ENCODE measurements at places on chromosomes 16 and 17. TPM values are rescaled to one million over a fixed set of nuclear protein-coding genes. Genes with fewer than 3 reads are reported as not detected.
A peak's percentile ranks its signal among the peaks of the same experiment; 100 is the strongest.

- DNase-seq, result no peak
Observed at GRCh38 chr17:39327109-39327508, 74.3 kb downstream of the FBXL20 start.

GRCh38 chr17:76681222-76682137 lies 29.3 kb downstream of the MXRA7 start:
- peak; percentile 90 for DNase-seq

DNA sequence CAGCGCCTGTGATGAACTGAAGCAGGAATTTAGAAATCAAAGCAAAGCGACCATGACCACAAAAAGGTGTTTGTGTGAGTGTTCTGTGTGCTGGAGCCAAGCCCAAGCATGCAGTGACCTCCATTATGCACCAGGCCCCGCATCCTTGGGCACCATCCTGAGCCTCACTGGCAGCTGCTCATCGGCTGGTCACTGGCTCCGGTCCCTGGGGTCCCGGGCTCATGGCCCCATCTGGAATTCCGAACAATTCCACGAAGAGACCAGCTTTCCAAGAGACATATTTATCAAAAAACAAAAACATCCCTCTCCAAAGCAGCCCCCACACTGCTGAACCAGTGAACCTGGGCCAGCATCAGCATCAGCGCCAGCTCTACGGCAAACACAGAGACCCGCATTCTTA lies 15.2 kb upstream of the ZNF469 start:
- peak; percentile 10 for DNase-seq

DNA sequence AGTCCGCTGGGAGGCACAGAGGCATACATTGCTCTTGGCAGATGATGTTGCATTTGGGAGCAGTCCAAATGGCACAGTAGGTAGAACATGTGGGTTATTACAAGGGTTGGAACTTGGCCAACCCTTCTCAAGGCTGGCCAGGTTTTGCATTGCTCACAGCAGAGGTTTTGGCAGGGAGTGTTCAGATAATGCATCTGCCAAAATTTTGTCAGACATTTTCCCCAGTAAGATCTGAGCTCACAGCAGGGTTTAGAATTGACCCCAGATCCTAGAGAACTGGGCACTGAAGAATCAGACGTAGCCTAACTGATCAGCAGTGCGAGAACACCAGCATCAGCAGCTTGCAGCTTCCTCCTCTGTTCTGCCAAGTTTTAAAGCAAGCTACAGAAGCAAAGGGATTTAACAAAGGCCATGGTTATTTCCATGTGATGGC lies 468.8 kb upstream of the KIF2B start:
- no peak for DNase-seq

Gene ABCC3
- 12.4 TPM for total RNA-seq

Gene DCAF7
- total RNA-seq, result 23.3 TPM

DNA sequence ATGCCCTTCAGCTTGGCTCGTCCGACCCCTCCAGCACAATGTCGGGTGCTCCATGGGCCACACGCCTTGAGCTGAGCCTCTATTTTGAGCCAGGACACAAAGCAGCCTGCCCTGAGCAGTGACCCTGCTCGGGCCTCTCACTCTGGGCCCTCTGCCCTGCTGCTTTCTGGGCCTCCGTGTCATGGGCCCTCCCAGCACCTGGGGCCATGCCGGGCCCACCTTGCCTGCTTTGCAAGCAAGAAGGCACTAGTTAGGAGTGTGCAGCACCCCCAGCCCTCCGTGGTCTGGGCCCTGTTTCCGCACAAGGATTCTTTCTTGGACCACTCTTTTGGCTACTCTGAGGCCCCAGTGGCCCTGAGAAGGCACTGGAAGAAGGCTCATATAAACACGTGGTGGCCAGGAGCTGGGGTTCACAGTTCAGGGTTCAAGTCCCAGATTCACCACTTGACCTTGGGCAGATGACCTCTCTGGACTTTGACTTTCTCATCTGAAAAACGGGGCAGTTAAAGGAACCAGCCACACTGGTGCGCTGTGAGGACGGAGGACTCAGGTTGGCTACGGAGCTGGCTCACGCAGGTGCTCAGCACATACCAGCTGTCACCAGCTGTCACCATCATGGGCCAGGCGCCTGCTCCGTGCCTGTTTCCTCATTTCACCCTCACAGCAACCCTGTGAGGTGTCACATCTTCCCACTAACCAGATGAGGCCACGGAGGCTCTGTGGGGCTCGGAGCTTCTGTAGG lies 166.0 kb upstream of the GSE1 start:
- DNase-seq, result peak; percentile 85

Gene SULT1A1
- total RNA-seq, result 1.8 TPM

Gene DHRS7C
- not detected for total RNA-seq

GRCh38 chr17:45888392-45888791 lies 6.0 kb upstream of the MAPT start:
- DNase-seq, result no peak
